Stimulated activated CD4-positive, alpha-beta T cell treated with anti-CD3 and anti-CD28 coated beads, Interleukin-12 subunit alpha, Interleukin-12 subunit beta, amount 100 ng/mL, for 24 hours (primary cell): ENCODE measurements at places on chromosomes 16 and 17.

- DNase-seq: no peak
Observed at GRCh38 chr16:69364088-69364487, 12.5 kb upstream of the TMED6 start.

DNA sequence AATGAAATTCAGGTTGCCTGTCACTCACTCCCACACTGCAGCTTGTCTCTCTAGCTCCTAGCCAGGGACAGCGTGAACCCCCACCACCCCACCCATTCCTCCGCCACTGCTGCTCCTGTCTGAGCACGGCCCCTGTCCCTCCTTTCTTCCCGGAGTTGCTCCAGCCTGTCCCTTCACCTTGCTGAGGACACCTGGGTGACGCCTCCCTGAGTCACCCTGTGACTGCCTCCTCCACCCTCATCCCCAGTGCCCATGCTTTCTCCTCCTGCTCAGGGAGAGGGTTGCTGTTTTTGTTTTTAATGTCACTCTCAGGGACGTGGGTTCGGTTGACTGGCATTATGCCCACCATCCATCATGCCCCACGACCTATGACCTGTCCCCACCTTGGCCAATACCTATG is 25.8 kb upstream of the NAT9 start:
- no peak for DNase-seq

- DNase-seq: no peak
Observed at GRCh38 chr17:52025236-52025635, 133.3 kb downstream of the CA10 start.

DNA sequence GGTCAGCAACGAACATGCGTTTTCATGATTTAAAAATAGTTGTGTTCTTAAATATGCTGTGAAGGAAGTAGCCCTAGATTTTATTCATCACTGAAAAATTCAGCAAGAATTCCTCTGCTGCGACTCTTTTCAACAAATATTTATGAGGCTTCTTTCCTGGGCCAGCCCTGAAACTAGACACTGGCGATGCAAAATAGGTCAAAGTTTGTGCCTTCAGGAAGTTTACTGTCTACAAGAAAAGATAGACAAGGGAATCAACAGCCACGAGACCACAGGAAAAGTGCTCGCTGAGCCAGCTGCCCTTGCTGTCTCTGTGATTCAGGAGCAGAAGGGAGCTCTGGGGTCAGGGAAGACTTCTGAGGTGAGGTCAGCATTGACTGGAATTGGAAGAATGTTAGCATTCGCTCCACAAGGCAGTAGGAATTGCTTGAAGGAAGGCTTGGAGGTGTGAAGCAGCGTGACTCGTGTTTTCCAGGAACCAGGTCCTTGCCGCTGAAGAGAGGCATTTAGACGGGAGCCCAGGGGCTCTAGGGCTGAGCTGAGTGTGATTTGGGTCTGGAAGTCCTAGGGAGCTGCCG is 1.9 kb upstream of the RPL26 start:
- no peak for DNase-seq

- no peak for DNase-seq
Observed at GRCh38 chr16:85372627-85373372, 240.3 kb upstream of the GSE1 start.

GRCh38 chr17:7747635-7748071 is 30.1 kb downstream of the DNAH2 start:
- no peak for DNase-seq

DNA sequence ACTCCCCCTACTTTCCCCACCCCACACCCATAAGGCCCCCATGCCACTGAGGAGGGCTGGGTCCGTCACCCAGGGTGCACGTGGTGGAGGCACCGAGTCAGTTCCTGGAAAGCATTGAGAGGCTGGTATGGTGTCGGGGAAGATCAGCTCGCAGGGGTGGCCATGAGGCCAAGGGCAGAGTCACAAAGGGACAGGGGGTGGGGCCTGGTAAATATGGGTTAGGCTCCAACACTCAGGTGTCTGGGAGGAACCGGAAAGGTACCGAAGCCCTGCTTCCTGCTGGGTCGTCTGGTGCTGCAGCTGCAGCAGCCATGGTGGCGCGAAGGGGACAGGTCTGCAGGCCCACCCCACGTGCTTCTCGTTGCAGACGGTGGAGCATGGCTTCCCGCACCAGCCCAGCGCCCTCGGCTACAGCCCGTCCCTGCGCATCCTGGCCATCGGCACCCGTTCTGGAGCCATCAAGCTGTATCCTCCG is 30.2 kb downstream of the LLGL2 start:
- DNase-seq: no peak

DNA sequence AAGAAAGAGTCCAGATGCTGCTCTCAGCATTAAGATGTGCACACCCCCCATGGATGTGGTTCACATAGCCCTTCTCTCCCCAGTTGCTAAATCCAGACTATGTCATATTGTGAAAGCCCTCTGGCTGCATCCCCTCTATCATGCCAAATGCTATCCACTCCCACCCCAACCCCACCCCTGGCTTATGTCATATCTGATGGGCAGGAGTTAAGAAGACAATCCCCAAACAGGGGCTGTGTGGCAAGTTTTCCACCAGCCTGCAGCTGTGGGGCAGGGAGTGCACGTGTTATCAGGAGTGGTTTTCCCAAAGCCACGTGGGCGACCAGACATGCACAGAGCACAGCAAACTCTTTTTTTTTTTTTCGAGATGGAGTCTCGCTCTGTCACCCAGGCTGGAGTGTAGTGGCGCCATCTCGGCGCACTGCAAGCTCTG is 10.0 kb downstream of the FAM117A start:
- DNase-seq: no peak

- DNase-seq: no peak
Observed at GRCh38 chr17:68294617-68295016, 3.3 kb downstream of the ARSG start.

GRCh38 chr16:12587170-12587569 is 216.5 kb downstream of the CPPED1 start:
- no peak for DNase-seq

- DNase-seq: no peak
Observed at GRCh38 chr16:79097166-79097565, 503.4 kb downstream of the MAF start.

DNA sequence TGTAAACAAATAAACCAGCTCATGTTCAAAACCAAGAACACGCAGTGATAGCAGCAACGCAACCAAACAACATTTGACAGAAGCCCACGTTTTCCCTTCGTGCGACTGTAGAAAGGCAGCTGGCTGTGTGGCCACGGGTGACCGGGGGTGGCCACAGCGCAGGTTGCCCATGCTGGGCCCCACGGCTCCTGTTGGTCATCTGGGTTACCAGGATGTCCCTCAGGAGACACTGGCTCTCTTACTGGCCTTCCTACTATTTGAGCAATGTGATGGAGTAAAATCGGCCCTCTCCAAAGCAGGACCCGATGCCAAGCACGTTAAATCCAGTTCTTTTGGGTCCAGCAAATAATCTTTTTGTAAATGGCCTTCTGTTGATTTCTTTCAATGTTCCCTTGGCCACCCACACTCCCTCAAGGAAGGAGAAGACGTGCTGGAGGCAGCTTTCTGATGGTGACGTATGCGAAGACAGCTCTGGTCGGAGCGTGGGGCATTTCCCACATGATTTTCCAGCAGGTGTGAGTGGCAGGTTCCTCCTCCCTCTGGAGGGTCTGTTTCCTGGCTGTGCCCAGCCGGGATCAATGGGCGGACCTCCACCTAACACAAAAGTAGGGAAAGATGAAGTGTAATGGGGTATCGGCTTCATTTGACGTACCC is 143.1 kb upstream of the CHMP6 start:
- DNase-seq: no peak

DNA sequence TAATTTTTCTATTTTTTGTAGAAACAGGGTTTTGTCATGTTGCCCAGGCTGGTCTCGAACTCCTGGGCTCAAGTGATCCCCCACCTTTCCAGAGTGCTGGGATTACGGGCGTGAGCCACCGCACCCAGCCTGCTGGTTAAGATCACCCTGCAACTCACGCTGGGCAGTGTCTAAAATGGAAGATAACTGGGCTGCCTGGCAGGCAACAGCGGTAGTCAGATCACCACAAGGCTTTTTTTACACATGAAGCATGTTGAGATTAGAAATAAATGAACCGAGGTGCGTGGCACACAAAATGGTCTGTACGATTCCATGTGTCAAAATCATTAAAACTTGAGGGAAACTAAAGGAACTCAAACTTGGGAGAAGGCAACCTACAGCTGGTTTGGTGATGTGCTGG is 26.7 kb downstream of the ZNF276 start:
- DNase-seq: no peak

DNA sequence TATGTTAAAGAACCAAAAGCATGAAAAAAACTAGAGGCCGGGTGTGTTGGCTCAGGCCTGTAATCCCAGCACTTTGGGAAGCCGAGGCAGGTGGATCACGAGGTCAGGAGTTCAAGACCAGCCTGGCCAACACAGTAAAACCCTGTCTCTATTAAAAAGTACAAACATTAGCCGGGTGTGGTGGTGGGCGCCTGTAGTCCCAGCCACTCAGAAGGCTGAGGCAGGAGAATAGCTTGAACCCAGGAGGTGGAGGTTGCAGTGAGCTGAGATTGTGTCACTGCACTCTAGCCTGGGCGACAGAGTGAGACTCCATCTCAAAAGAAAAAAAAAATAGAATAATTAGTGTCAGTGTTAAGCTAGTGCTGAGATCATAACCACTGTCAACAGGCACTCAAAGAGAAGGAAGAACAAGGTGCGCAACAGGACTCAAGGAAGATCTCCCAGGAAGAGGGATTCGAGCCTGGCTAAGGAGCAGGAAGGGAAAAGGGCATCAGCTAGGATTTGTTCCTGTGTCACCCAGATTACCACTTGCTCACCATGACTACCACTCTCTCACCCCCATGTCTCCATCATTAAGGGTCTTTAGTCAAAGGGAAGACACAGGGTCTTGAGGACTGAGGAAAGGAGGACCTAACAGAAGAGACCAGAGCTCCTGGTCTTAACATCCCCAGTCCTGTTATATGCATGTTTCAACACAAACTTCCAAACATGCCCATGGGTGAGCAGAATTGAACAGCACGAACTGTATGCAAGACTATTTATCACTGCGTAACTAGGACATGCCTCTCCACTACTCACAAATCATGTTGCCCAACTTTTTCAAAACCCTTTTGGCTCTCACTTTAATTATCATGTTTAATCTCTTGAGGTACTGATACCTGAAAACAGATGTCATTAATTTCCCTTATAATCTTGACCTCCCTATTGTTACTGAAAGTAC is 88.3 kb upstream of the PLEKHM1 start:
- DNase-seq: no peak

DNA sequence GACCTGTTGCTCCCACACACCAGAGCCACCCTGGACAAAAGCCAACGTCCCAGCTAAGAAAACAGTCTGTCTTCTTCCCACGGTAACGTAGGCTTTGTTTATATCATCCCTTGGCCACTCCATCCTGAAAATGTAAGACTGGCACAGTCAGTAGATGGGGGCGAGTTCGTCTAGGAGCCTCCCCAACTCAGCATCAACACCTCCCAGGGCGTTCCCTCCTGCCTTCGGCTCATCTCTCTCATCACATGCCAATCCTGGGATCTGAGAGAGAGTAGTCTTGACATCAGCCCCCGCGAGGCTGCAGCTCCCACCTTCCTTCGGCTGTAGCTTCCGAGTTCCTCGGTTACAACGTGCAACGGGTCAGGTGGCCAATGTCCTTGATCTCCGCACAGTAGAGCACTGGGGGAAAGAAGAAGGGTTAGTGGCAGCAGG is 894 bp downstream of the RNF227 start:
- DNase-seq: no peak

GRCh38 chr17:4710693-4711634 is 532 bp downstream of the ARRB2 start:
- DNase-seq: peak; percentile 25

DNA sequence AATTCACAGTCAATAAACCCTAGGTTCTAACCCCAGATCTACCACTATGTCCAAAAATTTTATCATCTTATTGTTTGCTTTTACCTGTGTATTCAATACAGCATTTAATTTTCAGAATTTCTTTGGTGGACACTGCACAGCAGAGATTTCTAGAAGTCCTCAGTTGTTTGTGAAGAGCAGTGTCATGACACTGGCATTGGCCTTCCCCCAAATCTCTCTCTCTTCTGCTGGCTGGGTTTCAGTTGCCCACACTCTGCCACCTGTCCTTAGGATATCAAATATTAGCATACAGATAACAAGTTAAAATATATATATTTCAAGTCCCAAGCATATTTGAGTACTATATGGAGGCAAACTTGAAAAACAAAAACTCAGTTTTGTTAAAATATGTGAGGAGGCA is 2.0 kb upstream of the THUMPD1 start:
- DNase-seq: no peak

DNA sequence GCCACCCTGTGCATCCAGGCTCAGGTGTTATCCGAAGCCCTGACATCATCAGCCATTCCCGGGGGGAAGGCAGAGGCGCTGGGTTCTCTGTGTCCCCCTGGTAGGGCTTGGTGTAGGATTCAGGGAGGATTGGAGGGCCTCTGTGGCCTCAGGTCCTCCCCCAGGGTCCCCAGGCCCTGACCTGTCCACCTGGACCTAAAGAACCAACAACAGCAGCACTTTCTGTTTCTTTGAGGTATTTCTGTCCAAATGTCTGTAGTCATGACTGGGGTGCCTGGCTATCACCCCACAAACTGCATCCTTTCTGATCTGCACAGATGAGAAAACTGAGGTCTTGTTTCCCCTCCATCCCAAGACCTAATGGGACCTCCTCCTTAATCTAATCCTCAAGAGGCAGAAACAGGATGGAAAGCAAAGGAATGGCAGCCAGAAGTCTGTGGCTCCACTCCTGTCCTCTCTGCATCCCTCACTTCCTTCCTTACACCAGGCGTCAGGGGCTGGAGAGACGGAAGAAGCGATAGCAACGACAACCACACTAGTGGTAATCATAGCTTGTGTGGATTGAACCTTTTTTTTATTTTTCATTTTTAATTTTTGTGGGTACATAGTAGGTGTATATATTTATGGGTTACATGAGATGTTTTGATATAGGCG is 11.8 kb downstream of the NLRC5 start:
- DNase-seq: no peak

DNA sequence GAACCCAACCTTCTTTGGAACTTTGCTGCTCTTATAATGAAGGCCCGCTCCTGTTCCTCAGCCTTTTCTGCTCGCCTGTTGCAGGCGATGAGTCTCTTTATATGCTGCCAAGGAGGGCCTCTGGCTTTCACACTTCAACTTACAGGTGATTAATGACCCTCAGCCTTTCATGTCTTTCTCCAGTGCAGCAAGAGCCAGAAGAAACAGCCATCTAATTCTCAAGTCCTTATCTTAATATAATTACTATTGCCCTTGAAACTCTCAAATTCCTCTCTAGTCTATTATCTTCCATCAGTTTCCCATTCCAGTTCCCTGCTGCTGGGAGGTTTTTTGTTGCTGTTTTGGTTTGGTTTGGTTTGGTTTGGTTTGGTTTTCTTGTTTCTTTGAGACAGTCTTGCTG is 121.8 kb upstream of the MED13 start:
- DNase-seq: no peak
